ENCODE measurements at places on chromosomes 12 and 14.

- peak; percentile 33 for DNase-seq
These were observed 41.6 kb downstream of the LRRC74A start for GRCh38 chr14:76867516-76868453.

DNA sequence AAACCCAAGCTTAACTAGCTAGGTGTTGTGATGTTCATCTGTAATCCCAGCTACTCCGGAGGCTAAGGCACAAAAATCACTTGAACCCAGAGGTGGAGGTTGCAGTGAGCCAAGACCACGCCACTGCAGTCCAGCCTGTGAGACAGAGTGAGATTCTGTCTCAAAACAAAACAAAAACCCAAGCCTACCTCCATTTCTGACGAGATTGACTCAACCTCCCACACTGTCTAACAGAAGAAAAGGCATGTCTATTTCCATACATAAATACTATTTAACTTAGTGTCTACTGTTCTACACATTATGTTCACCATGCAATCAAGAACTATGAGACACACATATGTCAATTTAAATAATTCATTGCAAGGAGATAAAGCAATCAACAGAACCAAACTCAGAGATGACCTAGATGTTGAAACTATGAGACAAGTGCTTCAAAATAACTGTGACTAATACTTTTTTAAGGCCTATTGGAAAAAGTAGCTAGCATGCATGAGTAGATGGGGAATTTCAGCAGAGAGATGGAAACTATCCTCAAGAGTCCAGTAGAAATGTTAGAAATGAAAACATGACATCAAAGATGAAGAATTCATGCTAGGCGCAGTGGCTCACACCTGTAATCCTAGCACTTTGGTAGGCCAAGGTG, 75.9 kb upstream of the DHRS4 start:
- DNase-seq, result no peak

GRCh38 chr14:85471744-85472143, 58.2 kb upstream of the FLRT2 start:
- DNase-seq, result no peak

GRCh38 chr14:36684946-36685345, 23.3 kb downstream of the PAX9 start:
- no peak for DNase-seq

GRCh38 chr14:81565441-81566290, 32.0 kb upstream of the SEL1L start:
- no peak for DNase-seq

GRCh38 chr12:4540638-4541037, 1.9 kb downstream of the RAD51AP1 start:
- DNase-seq, result no peak

GRCh38 chr14:88013750-88014349, 8.9 kb downstream of the GPR65 start:
- DNase-seq, result peak; percentile 65

- DNase-seq, result no peak
These were observed 206.5 kb downstream of the SLC41A2 start for GRCh38 chr12:104751594-104751993.

DNA sequence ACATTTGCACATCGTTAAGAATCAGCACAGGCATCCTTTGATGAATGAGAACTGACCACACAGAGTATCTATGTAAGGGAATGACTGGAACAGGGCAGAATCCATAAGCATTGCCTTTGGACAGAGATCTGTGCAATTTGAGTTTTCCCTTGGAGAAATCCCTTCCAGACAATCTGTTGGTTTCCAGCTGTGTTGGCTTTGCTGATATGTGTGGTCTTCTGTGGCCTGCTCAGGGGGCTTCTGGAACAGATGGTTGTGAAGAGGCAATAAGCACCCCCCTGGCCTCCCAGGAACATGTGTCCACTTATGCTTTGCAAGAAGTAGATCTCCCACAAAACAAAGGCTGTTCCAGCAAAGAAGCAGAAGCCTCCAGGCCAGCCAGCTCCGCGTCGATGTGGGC, 111.4 kb upstream of the TMEM132C start:
- no peak for DNase-seq

GRCh38 chr12:69070319-69071090, 137.5 kb upstream of the CPM start:
- DNase-seq, result peak; percentile 58

GRCh38 chr12:66851134-66851533, 172.3 kb upstream of the GRIP1 start:
- no peak for DNase-seq

DNA sequence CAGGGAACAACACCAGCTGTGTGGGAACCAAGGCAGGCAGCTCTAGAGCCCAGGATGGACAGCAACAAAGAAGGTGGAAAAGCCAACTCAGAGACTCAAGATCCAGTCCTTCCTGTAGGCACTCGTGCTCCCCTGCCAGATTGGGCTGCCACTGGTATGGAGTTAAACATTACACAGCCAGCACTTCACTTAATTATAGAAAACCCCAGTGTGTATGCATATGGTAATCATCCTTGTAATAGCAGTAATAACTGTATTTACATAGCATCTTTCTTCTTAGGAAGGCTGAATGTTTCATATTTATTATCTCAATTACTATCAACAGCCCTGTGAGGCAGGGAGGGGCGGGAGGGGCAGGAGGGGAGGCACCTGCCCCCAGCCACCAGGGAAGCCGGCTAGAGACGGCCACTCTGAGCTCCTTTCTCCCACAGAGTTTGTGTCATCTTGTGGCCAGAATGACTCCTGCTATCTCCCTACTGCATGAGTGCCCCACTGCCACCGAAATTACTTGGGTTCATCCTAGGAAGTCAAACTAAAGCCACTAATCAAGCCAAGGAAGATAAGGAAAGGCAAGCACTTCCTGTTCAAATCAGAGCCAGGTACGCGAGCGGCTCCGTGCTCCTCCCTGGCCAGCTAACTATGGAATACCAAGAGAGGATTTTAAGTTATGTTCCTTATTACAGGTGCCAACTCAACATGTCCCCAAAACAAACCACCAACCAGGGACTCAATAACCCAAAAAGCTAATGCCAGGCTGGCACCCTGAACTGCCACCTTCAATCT, 15.7 kb upstream of the RAB35 start:
- DNase-seq, result no peak

- no peak for DNase-seq
These were observed 554 bp upstream of the DEGS2 start for GRCh38 chr14:100159865-100160533.

DNA sequence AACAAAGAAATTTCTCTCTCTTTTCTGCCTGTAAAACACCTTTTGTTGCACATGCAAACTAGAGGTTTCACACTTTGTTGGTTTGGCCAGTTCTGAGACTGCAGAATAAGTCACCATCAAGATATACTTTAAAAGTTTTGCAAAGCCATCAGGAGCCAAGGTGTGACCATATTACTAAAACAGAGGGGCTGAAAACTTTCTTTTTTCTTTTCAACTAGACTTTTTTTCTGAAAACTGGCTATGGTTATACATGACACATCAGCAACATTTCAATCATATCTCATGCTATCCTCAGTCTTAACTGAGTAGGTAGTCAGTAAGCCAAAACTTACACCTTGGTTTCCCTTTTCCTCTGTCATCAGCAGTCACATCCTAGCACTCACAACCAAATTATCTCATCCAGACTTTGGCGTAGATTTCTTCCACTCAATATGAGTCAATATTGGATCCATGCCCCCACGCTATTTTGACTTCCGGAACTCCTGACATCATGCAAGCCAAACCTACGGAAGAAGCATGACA, 4.1 kb upstream of the IFNG start:
- peak; percentile 32 for DNase-seq

- no peak for DNase-seq
These were observed 54.7 kb downstream of the RPS6KA5 start for GRCh38 chr14:91005716-91006115.

DNA sequence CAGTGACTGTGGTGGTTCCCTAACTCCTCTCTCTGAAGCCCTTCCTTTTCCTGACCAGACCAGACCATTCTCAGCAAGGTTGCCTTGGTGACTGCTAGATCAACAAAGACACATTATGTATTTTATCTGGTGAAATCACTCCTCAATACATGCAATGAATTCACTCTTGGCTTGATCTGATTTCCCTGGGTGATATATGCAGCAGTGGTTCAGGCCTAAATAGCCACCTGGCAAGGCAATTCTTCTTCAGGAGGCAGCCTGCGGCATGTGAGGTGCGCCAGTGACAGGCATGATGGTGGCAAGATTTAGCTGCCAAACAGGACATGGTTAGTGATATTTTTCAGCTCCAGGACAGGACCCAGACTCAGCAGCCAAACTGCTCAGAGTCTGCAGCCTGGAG, 350.3 kb upstream of the CCDC196 start:
- no peak for DNase-seq

DNA sequence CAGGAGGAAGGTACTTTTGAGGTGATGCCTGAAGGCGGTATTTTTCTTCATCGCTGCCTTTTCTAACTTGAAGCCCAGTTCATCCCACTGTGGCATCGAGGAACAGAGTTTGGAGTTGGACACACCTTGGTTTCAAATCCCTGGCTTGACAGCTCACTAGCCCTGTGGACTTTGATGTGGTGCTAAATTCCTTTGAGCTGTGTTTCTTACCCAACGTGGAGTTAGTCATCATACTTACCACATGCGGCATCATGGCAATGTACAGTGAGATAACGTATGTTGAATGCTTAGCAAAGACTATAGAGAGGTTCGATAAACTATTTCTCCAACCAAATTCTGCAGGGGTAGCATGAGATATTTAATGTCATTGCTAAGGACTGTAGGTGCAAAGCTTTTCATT, 3.4 kb downstream of the PLEKHG3 start:
- peak; percentile 45 for DNase-seq

- DNase-seq, result peak; percentile 42
These were observed 12.1 kb upstream of the LTA4H start for GRCh38 chr12:96047229-96048211.

DNA sequence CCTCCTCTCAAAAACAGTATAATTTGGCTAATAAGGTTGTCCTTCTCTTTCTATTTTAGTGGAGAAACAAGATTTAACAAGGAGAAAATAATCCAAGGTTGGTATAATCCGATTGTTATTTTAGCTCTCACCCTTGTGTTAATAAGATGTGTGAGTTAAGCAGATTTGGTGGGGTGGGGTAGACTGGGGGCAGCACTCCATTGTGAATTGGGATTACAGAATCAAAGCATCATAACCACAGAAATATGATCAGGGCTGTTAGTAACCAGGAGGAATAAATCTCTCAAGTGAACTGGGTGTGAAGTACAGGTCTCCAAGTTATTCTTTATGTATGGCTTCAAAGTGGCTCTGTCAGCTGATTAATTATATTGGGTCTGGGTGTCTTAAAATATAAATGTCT, 10.2 kb downstream of the TIGAR start:
- no peak for DNase-seq

GRCh38 chr12:76674669-76675315, 89.1 kb upstream of the ZDHHC17 start:
- no peak for DNase-seq

All from CD4-positive, alpha-beta T cell treated with Interleukin-17A for 1 hour (primary cell).